ENCODE measurements at places on chromosomes 1 and 21.
A peak's percentile ranks its signal among the peaks of the same experiment; 100 is the strongest.

- DNase-seq: no peak
Observed at GRCh38 chr21:33825915-33826314, 89.7 kb downstream of the ATP5PO start.

GRCh38 chr1:169048043-169048442 is 58.4 kb upstream of the ATP1B1 start:
- no peak for DNase-seq

DNA sequence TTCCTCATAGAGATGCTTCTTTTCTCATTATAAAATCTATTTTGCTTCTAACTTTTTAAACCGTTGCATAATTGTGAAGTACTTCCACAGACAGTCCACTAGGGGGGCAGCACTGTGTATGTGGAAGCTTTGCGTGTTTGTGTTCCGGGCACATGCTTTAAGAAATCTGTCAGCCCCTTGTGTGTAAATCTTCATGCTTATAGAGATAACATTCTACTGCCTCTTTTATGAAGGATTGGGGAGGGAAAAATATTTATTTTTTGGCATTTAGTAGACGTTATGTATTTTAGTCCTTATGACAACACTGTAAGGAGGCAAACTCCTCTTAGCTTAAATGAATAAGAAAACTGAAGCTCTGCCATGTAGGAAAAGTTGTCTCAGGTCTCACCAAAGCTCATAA is 157.3 kb upstream of the PTGFR start:
- no peak for DNase-seq

- no peak for DNase-seq
Observed at GRCh38 chr1:4612991-4613390, 41.4 kb upstream of the AJAP1 start.

DNA sequence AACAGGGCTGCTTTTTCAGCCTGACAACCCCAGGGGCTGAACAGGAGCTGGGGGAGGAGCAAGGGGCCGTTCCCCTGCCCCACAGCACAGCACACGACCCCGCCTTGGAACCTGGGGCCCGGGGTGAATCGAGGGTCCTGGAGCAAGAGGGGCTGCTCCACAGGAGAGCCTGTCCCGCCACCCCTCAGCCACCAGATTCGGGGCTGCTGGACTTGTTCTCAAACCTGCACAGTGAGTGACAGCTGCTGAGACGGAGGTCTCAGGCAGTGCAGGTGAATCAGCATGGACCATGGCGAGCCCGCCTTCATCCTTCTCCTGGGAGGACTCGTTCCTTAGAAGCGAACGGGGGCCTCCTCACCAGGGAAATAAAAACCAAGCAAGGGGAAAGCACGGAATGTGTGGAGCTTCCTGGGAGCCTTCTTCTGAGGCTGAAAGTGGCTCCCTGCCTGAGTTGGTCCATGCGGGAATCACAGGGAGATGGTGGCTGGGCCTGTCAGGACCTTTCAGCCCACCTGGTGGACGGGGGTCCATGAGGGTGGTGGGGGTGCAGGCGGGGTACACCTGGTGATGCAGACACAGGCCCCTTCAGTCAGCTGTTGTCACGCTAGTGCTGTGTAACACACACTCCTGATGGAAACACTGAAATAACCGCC is 125.4 kb downstream of the SIK1 start:
- DNase-seq: no peak

DNA sequence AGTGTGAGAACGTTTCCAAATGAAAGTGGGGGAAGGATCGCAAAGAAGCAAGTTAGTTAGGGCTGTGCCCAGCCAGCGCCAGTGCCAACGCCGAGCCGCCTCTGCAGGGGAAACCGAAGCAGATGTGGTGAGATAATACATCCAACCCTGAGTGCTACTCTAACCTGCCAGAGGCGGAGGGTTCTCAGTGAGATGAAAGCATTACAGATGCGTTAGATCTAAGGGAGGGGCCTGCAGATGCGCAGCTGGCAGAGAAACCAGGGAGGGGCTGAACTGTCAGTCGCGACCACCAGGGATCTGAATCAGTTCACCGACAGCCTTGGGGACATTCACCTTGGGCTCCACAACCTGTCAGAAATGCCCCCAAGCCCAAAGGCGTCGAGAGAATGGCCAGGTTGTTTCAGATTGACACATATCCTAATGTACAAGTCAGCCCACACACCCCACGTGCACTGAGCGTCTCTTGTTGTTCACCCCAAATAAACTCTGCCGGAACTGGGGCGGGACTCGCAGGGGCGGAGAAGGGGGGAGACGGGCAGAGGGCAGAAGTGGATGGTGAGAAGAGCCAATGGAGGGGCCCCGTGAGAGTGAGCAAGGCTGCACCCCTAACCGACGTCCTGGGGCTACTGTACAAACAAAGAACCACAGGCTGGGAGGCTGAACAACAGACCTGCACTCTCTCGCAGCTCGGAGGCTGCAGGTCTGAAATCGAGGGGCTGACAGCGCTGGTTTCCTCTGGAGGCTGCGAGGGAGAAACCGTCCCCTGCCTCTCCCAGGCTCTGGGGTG is 8.7 kb upstream of the UMODL1 start:
- peak; percentile 54 for DNase-seq

DNA sequence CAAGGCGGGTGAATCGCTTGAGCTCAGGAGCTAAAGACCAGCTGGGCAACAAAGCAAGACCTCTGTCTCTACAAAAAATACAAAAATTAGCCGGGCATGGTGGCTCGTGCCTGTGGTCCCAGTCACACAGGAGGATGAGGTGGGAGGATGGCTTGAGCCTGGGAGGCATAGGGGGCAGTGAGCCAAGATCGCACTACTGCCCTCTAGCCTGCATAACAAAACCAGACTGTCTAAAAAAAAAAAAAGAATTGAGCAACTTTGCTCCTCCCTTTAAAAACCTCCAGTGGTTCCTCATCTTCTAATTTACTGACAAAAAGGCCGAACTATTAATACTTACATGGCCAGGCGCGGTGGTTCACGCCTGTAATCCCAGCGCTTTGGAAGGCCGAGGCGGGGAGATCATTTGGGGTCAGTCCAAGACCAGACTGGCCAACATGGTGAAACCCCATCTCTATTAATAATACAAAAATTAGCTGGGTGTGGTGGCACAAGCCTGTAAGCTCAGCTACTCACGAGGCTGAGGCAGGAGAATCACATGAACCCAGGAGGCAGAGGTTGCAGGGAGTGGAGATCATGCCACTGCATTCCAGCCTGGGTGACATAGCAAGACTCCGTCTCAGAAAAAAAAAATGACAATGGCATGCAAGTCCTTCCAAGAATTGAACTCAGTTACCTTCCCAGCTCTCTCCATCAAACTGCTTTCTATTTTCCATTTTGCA is 4.4 kb downstream of the ACBD3 start:
- DNase-seq: no peak

DNA sequence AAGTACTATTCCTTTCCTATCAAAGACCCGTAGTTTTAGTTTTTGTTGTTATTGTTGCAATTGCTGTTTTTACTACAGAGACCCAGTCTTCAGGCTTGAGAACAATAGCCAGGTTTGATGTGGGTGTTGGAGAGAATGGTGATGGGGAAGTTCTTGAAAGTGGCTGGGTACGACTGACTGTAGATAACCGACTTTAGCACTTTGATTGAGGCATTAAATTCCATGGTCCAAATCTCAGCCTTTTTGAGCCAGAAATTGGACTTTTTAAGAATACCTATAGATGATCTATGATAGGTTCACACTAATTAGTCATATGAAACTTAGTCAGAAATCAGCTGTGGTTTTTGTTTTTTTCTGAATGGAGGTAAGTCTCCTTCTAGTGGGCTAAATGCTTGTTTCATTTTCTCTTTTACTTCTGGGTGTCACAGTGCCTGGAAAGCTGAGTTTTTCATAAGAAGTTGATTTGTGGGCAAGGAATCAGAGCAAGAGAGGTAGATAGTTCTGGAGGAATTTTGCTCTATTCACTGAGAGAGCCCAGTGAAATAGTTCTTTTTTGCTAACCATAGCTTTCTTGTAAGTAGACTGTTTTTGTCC is 2.8 kb downstream of the PPIH start:
- no peak for DNase-seq

DNA sequence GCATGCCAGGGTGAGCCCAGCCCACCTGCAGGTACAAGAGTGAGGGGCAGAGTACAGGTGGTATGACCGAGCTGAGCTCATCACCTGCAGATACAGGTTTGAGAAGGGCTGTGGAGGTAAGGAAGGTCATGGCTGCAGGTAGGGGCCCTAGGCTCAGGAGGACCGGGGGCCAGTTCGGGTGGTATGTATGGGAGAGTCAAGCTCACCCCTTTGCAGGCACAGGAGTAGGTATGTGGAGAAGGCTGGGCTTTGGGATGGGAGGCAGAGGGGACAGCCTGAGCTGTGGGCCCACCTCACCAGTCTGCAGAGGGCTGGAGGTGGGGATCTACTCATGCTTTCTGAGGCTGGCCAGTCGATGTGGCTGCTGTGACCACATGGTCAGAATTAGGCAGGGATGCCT is 17.2 kb downstream of the PODN start:
- no peak for DNase-seq

DNA sequence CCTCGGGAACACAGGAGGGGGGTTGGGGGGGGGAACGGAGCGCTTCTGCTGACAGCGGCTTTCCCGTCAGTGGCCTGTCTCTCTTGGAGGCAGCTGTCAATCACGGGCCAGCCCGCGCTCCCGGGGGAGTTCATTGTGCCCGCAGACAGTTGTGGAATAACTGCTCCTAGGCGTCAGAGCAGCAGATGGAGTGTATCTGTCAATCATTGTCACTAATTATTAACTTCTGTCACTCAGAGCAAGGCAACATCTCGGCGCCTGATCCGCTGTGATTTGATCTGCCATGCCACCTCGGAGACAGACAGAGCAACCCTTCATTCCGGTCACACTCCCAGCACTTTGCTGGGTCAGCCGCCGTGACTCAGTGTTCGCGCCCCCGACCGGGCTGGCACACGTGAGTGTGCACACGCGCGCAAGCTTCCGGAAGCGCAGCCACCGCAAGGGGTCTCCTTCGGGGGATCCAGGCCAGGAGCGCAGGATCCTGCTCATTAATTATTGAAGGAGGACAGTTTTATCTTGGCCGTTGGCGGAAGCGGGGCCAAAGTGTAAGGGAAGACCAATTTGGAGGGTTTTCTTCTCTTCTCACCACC is 75.8 kb downstream of the RRAGC start:
- no peak for DNase-seq

DNA sequence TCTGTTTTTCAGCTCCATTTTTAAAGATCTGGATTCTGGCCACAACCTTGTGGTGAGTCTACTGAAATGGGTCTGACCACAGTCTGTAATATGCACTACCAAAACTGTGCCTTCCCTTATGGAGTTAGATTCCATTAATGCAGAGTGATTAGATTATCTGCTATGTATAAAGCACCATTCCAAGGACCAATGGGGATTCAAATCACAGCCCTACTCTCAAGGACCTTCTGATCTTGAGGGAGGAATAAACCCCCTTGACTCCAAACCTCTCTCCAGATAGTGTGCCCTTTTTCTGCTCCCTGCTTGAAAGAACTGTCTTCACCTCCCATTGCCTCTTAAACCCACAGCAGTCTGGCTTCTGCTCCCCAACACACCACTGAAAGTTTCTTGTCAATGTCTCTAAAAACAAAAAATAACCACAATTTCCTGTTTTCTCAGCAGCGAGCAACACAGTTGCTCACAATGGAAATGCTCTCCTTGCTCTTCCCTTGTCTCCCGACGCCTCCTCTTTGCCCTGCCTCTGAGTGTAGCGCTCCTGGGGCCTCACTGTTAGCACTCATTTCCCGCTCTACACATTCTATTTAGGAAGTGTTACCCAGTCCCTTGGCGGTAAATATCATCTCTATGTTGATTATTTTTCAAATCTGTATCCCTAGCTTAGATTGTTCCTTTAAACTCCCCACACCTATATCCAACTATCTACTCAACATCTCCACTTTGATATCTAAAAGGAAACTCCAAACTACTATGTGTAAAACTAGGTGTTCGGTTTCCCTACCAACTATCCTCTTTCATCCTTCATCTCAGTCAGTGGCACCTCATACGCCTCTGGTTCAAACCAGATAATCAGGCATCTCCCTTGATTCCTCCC is 13.6 kb downstream of the PCNX2 start:
- no peak for DNase-seq

DNA sequence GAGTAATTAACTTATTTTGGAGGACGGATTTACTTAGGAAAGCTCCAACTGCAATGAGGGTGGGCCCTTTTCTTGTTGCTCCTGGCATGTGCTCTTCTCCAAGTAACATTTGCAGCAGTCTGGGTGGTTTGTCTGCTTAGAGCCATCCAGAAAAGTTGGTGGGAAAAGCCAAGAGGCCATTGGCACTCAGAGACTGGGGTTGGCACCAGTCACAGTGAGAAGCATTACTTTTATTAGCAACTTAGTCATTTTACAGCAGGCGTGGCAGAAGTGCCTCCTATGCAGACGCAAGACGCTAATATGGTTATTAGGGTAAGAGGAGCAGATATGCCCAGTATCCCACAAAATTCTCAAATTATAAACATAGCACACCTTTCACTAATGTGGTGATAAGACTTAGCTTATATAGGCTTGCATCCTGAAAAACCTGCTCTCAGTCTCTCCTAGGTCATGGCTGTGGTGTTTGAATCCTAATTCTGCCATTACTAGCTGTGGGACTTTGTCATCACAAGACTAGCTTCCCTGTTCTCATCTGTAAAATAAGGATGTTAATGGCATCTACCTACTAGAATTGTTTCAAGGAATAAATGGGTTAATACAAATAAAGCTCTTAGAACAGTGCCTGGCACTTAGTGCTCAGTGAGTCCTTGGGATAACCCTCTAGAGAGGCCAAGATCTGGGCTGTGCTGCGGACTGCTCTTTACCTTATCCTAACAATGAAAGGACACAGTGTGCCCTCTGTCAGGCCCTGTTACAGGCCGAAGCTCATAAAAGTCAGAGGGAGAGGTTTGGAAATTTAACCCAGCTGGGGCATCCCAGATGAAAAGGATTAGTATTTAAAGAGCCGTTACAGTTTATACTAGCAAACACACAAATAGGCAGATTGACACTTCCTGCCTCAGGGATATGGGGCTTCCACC is 154.6 kb downstream of the ROR1 start:
- DNase-seq: no peak

DNA sequence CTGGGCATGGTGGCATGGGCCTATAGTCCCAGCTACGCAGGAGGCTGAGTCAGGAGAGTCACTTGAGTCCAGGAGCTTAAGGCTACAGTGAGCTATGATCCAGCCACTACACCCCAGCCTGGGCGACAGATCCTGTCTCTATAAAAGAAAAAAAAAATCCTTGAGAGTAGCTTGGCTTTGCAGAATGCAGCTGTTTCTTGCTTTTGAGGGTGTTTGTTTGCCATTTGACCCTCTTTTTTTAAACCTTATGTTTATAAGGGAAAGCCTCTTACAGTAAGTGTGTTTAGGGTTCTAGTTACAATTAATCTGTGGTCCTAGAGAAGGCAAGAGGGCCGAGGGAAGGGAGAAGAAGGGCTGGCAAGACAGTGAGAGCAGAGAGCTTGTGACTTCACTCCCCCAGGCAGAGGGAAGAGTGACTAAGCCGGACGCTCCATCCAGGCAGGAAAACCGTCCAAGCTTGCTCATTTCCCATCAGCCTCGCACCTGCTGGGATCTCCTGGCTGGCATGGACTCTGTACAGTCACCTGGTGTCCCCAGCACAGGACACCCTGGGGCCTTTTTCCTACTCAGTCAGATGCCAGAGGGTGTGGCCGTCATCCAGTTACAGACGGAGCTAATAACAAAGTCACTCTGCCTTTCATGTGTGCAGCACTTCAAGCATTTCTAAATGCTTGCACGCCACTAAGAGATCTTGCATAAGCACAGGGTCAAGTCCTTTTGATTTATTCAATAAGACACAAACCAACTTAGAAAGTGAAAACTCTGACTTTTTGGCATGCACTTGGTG is 55.5 kb upstream of the PSEN2 start:
- no peak for DNase-seq

All from stimulated activated CD8-positive, alpha-beta memory T cell treated with anti-CD3 and anti-CD28 coated beads, Interleukin-4, amount 100 ng/mL, for 4 hours (primary cell).